ENCODE measurements at places on chromosomes 12 and 14.

DNA sequence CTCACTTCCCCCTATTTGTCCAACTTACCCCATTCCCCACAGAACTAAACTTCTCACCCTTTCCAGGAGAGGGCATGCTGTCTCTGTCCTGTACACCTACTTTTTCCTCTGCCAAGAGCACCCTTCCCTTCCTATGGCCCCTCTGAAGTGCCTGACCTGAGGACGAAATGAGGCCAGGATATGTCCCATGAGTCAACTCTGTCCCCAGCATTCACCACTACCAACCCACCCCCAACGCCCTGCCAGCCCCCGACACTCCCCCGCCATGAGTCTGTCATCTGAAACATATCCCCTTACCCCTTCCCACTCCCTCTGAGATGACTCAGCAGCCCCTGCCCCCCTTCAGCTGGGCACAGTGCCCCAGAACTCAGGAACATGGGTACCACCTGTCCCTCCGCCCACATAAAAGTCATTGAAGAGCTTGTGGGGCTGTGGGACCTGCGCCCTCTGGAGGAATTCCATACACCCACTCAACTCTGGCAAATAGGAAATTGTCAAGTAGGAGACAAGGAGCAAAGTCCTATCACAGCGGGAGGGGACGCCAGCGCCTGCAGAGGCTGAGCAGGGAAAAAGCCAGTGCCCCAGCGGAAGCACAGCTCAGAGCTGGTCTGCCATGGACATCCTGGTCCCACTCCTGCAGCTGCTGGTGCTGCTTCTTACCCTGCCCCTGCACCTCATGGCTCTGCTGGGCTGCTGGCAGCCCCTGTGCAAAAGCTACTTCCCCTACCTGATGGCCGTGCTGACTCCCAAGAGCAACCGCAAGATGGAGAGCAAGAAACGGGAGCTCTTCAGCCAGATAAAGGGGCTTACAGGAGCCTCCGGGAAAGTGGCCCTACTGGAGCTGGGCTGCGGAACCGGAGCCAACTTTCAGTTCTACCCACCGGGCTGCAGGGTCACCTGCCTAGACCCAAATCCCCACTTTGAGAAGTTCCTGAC, 26.3 kb downstream of the ITGA7 start:
- DNase-seq, result peak; percentile 92

GRCh38 chr14:35878272-35879150, 52.4 kb downstream of the BRMS1L start:
- DNase-seq, result peak; percentile 94

DNA sequence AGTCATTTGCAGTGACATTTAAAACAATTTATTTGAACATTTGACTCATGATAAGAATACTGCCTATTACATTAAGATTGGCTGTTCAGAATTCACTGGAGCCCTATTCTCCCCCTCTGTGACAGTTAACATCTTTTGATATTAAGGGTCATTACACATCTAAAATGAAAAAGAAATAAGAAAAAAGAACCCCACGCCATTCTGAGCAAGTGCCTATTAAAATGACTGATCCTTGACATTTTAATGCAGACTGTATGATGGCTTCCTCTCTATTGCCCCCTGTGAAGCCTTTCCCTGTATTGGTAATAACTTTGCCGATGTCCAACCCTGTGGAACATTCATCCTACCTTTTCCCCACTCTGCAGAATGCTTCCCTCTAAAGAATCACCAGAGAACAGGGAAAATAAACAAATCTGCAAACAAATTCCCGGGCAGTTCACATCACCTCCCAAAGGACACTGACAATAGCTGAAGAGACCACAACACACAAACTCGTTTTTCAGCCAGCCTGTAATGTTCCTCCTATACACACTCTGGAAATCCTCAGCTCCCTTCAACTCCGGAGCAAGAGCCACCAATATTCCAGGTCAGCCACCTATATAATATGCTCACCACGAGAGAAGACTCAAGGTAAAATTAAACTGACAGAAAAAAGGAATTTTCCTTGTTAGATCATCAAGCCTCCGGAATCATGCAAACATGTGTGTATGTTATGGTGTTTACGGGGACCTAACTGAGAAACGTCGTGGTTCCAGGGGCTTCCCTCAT, 2.1 kb downstream of the NIN start:
- DNase-seq, result no peak

DNA sequence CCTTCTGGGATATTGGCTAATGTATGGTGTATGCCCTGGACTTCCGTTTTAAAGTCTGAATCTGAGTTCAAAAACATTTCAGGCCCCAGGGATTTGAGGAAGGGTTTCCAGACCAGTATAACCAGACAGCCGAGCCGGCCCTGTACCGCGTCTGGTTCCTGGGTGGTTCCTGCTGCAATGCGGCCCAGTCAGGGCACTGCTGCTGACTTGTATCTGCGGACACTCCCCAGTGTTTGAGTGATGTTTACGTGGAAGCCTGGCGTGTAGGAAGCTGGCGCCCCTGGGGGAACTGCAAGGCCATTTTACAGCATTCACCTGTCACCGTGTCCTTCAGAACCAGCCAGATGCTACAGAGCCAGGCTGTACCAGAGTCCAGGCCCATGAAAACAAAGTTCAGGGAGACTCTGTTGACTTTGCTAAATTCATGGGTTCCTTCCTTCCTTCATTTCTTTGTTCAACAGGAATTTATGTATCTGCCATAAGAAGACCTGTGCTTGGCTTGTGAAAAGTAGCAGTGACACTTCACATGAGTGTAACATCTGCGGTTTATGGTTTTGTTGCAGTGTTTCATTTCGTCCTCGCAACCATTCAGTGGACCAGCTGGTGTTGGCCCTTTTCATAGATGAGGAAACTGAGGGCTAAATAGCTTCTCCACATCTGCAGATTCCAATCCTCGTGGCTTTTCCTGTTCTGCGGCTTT, 16.8 kb downstream of the EML1 start:
- DNase-seq, result no peak

GRCh38 chr12:46389031-46389616, 16.6 kb upstream of the SLC38A2 start:
- no peak for DNase-seq

GRCh38 chr12:15677726-15678201, 111.4 kb downstream of the EPS8 start:
- DNase-seq, result no peak

DNA sequence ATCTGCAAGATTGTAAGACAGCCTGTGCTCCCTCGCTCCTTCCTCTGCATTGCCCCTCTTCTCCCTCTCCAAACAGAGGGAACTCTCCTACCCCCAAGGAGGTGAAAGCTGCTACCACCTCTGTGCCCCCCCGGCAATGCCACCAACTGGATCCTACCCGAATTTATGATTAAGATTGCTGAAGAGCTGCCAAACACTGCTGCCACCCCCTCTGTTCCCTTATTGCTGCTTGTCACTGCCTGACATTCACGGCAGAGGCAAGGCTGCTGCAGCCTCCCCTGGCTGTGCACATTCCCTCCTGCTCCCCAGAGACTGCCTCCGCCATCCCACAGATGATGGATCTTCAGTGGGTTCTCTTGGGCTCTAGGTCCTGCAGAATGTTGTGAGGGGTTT, 37.4 kb downstream of the DAD1 start:
- DNase-seq, result peak; percentile 43

All from PC-3 (cell line).